ENCODE measurements at places on chromosomes 4 and X.

GRCh38 chr4:142818031-142818430 lies 28.1 kb downstream of the INPP4B start:
- DNase-seq, result no peak

DNA sequence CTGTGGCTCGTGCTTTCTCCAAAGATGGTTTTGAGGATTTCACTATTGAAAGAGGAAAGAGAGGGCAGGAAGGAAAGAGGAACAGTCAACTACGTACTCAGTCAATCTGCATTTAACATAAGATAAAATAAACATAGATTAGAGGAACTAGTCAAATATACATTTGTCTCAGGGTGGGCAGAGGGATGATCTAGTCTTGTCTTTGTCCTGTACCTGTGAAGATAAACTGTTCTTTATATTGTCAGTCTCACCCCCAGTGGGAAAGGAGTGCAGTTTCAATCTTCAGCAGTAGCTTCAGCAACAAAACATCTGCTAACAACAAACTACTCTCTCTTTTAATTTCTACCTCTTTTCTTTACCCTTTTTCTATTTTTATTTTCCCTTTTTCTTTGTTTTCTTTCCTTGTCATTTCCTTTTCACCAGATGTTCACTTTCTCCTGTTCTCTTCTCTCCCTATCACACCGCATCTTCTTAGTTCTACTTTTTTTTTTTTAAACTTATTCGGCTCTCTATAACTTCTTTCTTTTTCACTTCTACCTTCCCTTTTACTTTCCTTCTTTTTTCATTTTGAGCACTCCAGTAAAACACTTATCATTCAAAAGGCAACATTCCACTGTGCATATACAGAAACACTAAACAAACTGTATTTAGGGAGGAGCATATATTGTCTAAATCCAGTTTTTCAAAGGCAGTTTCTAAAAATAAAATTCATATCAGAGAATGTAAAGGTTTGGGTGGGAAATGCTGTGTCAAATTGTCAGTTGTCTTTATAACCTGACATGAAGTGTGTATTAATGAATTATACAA lies 51.4 kb upstream of the GUCY1A1 start:
- no peak for DNase-seq

GRCh38 chrX:53089224-53089842 lies 4.6 kb upstream of the KANTR start:
- peak; percentile 52 for DNase-seq

DNA sequence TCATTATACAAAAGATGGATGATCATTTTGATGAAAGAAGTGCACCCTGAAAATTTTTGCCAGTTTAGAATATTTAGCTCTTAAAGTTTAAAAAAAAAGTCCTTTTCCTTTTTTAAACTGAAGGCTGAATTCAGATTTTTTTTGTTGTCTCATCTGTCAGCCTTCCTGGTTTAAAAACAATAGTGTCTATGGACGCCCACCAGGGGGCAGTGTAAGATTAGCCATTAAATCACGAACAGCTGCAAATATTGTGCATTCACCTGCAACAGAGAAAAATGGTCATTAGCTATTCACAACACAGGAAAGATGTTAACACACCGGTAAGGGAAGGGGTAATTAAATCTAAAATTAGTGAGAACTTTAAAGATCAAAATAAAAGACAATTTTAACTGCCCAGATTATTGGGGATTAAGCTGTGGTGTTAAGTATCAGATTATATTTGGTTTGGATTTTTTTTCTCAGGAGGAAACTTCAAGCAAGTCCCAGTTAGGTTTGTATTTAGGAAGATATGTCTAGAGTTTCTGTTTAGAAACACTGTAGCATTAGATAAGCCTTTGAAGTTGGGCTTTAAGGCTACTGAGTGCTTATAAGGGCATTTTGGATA lies 4.4 kb upstream of the CXorf38 start:
- peak; percentile 77 for DNase-seq

- no peak for DNase-seq
These were observed 305.5 kb downstream of the FAT4 start for GRCh38 chr4:125620066-125620860.

- no peak for DNase-seq
These were observed 81.2 kb upstream of the GPM6B start for GRCh38 chrX:13898083-13898482.

GRCh38 chr4:40361338-40361737 lies 26.2 kb downstream of the CHRNA9 start:
- DNase-seq, result no peak

- DNase-seq, result no peak
These were observed 106.7 kb downstream of the VSIG4 start for GRCh38 chrX:65933085-65933589.

- DNase-seq, result no peak
These were observed 288.0 kb upstream of the SFRP2 start for GRCh38 chr4:154076921-154077320.

GRCh38 chr4:26736621-26737020 lies 124.0 kb upstream of the STIM2 start:
- DNase-seq, result no peak

DNA sequence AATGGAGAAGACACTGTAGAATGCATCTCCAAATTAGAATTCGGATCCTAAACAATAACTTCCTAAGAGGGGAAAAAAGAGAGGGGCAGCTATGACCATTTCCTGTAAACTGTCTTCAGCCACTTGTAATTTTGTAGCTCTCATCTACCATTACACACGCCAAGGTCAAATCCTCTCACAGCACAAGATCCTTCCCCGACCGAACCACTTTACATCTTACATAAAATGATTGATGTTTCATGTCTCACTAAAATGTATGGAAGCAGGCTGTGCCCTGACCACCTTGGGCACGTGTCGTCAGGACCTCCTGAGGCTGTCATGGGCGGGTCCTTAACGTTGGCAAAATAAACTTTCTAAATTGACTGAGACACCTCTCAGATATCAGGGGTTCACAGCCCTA lies 24.1 kb upstream of the PBDC1 start:
- peak; percentile 69 for DNase-seq

DNA sequence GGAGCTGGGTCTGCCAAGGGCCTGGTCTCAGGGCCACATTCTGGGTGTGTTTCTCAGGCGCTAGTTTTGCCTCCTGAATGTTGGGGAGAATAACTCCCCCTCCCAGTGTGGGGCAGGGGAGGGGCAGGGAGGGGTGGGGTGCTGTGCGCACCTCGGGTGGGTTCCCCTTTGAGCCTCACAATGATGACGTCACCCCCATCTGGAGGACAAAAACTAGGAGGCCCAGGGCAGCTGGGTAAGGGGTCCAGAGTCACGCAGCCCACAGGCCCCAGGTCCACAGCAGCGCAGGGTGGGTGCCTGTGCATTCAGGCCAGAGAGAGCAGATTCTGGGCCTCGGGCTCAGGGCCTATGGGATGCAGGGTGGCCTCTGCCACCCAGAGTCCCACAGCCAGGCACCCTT lies 23.7 kb upstream of the HMX1 start:
- no peak for DNase-seq

DNA sequence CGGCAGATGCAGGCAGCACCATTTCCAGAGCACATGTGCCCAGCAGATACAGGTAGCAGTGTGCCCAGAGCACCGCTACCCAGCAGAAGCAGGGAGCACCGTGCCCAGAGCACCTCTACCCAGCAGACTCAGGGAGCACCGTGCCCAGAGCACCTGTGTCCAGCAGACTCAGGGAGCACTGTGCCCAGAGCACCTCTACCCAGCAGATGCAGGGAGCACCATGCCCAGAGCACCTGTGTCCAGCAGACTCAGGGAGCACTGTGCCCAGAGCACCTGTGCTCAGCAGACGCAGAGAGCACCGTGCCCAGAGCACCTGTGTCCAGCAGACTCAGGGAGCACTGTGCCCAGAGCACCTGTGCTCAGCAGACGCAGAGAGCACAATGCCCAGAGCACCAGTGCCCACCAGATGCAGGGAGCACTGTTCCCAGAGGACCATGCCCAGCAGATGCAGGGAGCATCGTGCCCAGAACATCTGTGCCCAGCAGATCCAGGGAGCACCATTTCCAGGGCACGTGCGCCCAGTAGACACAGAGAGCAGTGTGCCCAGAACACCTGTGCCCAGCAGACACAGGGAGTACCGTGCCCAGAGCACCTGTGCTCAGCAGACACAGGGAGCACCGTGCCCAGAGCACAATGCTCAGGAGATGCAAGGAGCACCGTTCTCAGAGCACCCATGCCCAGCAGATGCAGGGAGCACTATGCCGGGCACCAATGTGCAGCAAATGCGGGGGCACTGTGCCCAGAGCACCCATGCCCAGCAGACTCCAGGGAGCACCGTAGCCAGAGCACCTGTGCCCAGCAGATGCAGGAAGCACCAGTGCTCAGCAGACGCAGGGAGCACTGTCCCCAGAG lies 236.4 kb downstream of the DHRSX start:
- peak; percentile 37 for DNase-seq

GRCh38 chr4:84944947-84945346 lies 21.5 kb downstream of the WDFY3 start:
- DNase-seq, result no peak

DNA sequence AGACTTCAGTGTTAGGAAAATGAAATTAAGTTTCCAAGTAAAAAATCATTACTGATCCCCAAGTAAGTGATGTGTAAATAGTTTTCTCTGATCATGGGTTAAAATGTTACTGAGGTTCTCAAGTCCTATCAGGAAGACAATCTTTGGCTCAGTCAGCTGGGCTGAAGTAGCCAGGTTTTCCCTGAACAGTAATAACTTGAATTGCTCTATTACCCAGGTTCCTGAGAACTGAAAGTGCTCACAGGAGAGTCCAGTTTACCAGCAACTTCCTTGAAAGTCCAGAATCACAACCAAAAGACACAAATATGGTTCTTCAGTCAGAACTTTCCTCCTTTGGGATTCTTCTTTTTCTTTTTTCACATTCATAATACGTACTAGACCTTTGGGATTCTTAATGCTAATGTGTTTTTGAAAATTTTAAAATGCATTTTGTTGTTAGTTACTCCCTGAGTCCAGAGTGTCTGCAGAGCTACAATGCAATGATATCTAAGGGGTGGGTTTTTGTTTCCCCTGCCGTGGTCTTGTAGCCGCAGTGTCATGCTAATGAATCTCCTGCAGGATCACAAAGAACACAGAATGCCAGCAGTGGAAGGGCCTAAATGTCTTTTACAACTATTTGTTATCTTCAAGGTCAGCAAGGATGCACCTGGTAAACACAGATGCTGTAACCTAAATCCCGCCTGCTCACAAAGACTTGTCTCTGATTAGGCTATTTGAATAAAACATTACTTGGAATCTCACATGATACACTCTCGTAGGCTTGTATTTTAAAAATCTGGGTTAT lies 439.8 kb upstream of the NR3C2 start:
- DNase-seq, result no peak

- DNase-seq, result no peak
These were observed 11.7 kb upstream of the FAT4 start for GRCh38 chr4:125303058-125303457.

DNA sequence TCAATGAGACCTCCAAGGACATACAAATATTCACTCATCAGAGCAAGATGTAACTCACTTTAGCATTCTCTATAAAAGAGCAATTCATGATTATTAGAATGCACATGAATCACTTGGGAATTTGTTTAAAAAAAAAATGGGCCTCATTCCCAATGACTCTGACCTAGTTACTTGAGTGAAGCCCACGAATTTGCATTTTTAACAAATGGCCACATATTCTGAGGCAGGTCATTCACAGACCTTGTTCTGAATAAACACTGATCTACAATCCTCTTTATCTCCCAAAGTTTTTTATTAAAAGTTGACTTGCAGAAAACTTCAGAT lies 255.1 kb upstream of the VEGFC start:
- DNase-seq, result no peak

Measured in activated naive CD4-positive, alpha-beta T cell treated with anti-CD3 and anti-CD28 coated beads, Interleukin-2, amount 10 ng/mL, durations not matched to agents 7 days and 5 days (primary cell).